Activated CD8-positive, alpha-beta memory T cell treated with anti-CD3 and anti-CD28 coated beads, Interleukin-2, amount 10 ng/mL, durations not matched to agents 7 days and 5 days (primary cell): ENCODE measurements at places on chromosomes 6 and 20. TPM values are rescaled to one million over a fixed set of nuclear protein-coding genes. Genes with fewer than 3 reads are reported as not detected.

DNA sequence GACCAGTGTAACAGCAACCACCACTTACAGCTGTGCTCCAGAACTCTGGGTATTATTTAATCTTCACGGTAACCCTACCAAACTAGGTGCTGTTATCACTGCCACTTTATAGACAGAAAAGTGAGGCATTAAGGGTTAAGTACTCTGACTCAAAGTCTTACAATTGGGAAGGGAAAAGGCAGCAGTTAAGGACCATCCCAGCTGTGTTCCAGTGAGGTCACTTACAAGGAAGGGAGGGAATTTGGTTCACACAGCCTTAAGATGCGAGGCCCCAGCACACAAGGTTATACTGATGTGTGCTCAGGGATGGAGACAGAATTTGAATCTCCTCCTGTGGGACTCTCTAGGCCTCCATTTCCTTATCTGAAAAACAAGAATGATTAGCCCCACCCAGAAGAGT, 46.7 kb downstream of the TRERF1 start:
- peaks cover 22% of the 10 kb centered on the region for H3K36me3 ChIP-seq
- H3K4me1 ChIP-seq: peaks cover 80% of the 10 kb centered on the region
- H3K27ac ChIP-seq: peak overlapping the region; percentile 80
- no peaks in the 10 kb centered on the region for H3K27me3 ChIP-seq
- DNase-seq: no peak

- no peak for DNase-seq
- no peaks in the 10 kb centered on the region for H3K36me3 ChIP-seq
- H3K4me1 ChIP-seq: no peaks in the 10 kb centered on the region
- no peak overlapping the region for H3K4me3 ChIP-seq
- no peaks in the 10 kb centered on the region for H3K27me3 ChIP-seq
Measured at GRCh38 chr20:16491294-16491905, 81.8 kb downstream of the KIF16B start.

Gene CCN5
- not detected for total RNA-seq

DNA sequence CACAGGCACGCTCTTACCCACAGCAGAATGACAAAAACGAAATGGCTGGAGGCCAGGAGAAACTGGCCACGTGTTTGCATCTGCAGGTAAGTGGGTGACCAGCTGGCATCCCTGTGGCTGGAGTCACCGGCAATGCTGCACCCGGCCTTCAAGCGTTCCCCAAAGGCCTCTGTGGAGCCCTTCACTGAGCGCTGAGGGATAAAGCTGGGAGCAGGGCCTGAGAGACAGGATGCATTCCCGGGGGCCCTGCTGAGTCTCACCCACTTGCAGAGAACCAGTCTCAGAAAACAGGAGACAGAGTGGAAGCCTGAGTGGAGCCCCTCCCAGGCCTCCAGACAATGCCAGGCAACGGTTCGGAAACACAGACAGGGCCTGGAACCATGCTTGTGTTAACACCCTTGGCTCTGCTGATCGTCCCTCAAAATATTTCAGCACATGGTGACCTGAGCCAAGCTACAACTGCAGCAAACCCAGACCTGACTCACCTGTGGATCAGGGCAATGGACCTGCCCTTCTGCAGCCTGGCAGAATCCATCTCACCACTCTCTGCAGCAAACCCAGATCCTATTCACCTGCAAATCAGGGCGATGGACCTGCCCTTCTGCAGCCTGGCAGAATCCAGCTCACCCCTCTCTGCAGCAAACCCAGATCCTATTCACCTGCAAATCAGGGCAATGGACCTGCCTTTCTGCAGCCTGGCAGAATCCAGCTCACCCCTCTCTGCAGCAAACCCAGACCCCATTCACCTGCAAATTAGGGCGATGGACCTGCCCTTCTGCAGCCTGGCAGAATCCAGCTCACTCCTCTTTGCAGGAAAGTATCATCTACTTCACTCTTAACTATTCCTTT, 39.8 kb downstream of the TBXT start:
- DNase-seq: no peak
- H3K27ac ChIP-seq: no peak overlapping the region
- peaks cover 19% of the 10 kb centered on the region for H3K27me3 ChIP-seq

DNA sequence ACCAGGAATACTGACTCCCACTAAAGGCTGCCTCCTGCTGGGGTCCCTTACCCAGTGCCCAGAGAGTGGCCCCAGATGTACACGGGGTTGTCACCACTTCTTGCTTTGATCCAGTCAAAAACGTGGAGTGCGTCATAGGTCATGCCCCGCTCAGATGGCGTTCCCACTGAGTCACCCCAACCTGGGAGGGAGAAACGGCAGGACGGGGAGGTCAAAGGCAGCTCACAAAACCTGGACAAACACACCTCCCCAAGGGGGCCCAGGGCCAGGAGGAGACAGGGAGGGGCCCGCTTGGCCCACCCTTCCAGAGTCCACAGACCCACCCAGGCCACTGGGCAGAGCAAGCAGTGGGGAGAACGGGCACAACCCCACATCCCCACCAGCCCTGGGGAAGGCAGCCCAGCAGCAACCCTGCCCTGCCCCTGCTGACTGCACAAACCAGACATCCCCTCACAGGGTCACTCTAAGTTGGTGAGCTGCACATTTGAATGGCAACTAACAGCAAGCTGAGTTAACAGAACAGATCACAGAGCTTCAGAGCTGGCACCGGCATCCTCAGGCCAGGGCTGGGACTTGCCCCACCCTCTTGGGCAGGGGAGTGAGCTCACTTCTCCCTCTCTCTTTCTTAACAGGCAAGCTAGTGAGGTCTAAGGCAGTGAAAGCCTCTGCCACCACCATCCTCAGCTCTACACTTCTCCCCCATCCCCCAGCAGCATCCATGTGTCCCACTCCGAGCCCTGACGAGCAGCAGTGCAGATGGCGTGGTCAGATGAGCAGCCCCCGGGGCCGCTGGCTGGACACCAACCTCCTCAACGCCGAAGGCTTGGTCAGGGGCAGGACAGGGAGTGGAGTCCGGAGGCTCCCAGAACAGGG, 61.7 kb downstream of the PYGB start:
- no peak for DNase-seq
- peak overlapping the region; percentile 94 for H3K27ac ChIP-seq
- H3K4me3 ChIP-seq: no peak overlapping the region
- peaks cover 45% of the 10 kb centered on the region for H3K4me1 ChIP-seq

Gene NRSN1
- not detected for total RNA-seq

Gene C6orf15
- total RNA-seq: not detected

- H3K4me1 ChIP-seq: peaks cover 40% of the 10 kb centered on the region
- H3K4me3 ChIP-seq: no peak overlapping the region
- no peak overlapping the region for H3K27ac ChIP-seq
- DNase-seq: peak; percentile 59
Measured at GRCh38 chr20:17995967-17996819, 27.4 kb downstream of the MGME1 start.

Gene ENPP5
- total RNA-seq: not detected

DNA sequence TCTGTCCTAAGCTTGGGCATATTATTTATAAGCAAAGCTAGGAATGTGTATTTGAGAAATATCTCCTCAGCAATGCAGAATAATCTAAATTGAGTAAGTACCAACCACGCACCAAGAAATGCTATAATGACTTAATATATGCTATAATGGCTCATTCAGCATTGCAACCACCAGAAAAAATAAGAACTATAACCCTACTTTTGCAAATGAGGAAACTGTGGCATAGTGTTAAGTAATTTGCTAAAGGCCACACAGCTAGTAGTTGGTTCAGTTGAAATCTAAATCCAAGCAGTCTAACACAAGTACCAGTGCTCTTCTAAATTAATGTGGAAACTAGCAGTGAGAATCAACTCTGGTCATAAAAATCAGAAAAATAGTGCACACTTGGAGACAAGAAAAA, 35.7 kb downstream of the HBS1L start:
- H3K36me3 ChIP-seq: peaks cover 18% of the 10 kb centered on the region
- H3K4me3 ChIP-seq: no peak overlapping the region
- H3K27ac ChIP-seq: no peak overlapping the region
- no peak for DNase-seq
- no peaks in the 10 kb centered on the region for H3K27me3 ChIP-seq

GRCh38 chr6:123233336-123233735, 237.3 kb downstream of the CLVS2 start:
- H3K27ac ChIP-seq: no peak overlapping the region
- H3K27me3 ChIP-seq: no peaks in the 10 kb centered on the region
- no peaks in the 10 kb centered on the region for H3K36me3 ChIP-seq
- DNase-seq: no peak
- H3K4me1 ChIP-seq: no peaks in the 10 kb centered on the region

GRCh38 chr6:10384091-10384609, 30.7 kb downstream of the TFAP2A start:
- H3K36me3 ChIP-seq: peaks cover 14% of the 10 kb centered on the region
- H3K4me3 ChIP-seq: peak overlapping the region; percentile 24
- peaks cover 86% of the 10 kb centered on the region for H3K27me3 ChIP-seq

GRCh38 chr6:87590417-87590880, 514 bp downstream of the ORC3 start:
- H3K36me3 ChIP-seq: peaks cover 23% of the 10 kb centered on the region
- peak overlapping the region; percentile 86 for H3K27ac ChIP-seq
- H3K4me1 ChIP-seq: peaks cover 43% of the 10 kb centered on the region
- DNase-seq: no peak

GRCh38 chr20:40589581-40589980, 99.5 kb downstream of the MAFB start:
- DNase-seq: no peak
- H3K4me1 ChIP-seq: no peaks in the 10 kb centered on the region
- H3K27me3 ChIP-seq: no peaks in the 10 kb centered on the region
- H3K36me3 ChIP-seq: no peaks in the 10 kb centered on the region

Gene FRK
- 0.12 TPM for total RNA-seq

- H3K36me3 ChIP-seq: no peaks in the 10 kb centered on the region
- peak; percentile 92 for DNase-seq
- H3K4me1 ChIP-seq: peaks cover 10% of the 10 kb centered on the region
- peaks cover 6% of the 10 kb centered on the region for H3K27me3 ChIP-seq
Measured at GRCh38 chr20:266596-267562, 9.4 kb downstream of the DEFB132 start.

Gene ZDHHC14
- total RNA-seq: 7.9 TPM

Gene RIPK1
- total RNA-seq: 29.6 TPM

DNA sequence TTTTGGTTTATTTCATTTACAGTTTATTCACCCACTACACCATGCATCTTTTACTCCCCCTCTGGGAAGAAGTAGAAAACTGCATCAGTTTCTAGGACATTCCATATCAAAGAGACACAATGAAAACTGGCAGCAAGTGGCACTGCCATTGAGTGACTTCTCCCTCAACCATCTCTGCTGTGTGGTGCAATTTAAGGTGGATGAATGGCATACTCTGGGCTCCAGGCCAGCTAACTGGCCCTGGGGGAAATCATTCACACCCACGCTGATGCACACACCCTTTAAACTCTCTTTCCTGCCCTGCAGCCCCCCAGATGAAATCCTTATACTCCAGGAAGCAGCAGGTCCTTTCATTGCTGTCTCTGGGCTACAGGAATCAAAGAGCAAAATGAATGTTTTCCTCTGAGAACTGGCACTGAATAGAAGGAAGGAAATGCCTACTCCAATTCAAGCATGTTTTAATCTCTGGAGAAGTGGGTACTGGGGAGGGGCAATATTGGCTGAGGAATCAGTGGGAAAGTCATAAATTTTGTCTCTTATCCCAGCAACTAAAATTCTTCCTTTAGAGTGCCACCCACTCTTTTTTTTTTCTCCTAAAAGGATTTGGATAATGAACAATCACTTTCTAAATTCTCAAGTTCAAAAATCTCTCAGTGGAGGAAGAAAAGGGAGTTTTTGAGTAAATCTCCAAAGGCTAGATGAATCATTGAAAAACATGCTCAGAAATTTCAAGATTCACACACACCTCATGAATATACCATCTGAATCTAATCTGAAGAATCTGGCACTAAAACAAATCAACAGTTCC, 16.9 kb upstream of the RFPL4B start:
- no peak overlapping the region for H3K4me3 ChIP-seq
- no peaks in the 10 kb centered on the region for H3K36me3 ChIP-seq
- H3K27me3 ChIP-seq: peaks cover 48% of the 10 kb centered on the region

Gene MAK
- total RNA-seq: 0.82 TPM

Gene CD40
- 1.3 TPM for total RNA-seq

Gene OR2J3
- not detected for total RNA-seq

Gene CYP24A1
- total RNA-seq: not detected

Gene INSM1
- 0.12 TPM for total RNA-seq

Gene PRSS16
- total RNA-seq: 0.33 TPM

DNA sequence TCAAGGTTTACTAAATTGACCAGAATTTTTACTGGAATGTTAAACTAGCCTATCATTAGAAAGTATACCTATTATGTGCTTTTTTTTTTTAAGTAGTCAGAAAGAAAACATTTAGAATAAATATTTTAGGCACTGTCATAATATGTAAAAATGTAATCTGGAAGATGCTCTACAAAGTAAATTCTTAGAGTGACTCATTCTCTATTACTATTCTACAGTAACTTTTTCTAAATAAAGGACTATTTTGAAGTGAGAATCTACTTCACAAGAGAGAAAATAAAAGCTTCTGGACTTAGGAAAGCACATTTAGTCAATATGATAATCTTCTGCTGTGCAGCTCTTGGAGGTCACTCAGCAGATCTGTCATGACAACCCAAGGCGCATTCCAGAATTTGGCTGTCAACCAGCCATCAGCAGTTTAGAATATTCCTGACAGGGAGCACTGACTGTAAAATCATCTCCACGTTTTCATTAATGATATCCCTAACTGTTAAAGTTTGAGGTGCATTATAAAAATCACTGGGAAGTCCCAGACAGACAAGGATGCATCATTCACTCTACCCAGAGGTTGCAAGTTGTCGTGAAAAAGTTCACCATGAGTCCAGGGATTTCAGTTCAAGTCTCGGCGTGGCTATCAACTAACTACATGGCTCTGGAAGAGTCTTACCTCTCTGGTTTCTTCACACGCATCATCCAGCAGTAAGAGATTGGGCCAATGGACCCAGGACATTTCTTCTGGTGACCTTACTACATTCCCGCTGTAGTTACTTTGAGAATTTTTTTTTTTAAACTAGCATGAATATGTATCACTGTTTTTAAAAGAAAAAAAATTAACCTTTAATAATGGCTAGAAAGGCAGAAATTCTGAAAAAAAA, 374.9 kb downstream of the GJA1 start:
- no peak for DNase-seq
- no peaks in the 10 kb centered on the region for H3K36me3 ChIP-seq
- H3K27ac ChIP-seq: no peak overlapping the region
- no peaks in the 10 kb centered on the region for H3K4me1 ChIP-seq
- H3K27me3 ChIP-seq: no peaks in the 10 kb centered on the region
